Activated gamma-delta T cell treated with Interleukin-2 at 50 U/mL for 16 hours (primary cell): ENCODE measurements at places on chromosomes 16 and 17.

DNA sequence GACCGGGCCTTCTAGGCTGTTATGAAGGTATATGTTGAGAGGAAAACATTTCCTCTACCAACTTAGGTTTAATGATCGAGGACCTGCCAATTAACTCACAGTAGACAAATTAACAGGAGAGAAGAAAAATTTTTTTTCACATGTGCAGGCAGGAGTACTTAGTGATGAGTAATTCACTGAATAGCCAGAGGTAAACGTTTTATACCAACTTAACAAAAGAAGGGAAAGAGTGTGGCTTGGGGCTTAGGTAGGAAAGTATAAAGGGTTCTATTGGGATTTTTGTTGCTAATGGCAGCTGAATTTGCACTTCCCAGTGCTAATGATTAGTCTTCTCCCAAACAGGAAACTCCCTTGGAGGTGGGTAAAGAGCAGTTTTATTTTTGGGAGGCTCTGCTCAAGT lies 121.6 kb upstream of the HS3ST4 start:
- no peak for DNase-seq

- no peak for DNase-seq
Observed at GRCh38 chr16:78749745-78750268, 650.4 kb downstream of the WWOX start.

DNA sequence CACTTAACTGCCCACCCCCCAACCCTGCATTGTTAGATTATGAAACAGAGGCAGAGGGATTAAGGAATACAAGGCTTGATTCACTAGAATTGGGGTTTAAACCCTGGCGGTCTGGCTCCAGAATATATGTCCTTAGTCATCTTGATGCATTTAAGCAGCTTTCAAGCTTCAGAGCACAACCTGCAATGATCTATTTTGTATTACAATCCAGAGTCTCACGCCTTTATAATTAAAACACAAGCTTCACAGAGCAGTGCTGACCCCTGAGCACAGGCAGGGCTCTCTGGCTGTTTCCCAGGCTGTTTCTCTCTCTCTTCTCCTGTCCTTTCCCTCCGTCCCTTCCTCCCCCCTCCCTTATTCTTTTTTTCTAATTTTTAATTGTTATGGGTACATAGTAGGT lies 209.1 kb downstream of the SPECC1 start:
- DNase-seq = no peak

GRCh38 chr17:56956992-56957391 lies 3.9 kb downstream of the COIL start:
- no peak for DNase-seq

DNA sequence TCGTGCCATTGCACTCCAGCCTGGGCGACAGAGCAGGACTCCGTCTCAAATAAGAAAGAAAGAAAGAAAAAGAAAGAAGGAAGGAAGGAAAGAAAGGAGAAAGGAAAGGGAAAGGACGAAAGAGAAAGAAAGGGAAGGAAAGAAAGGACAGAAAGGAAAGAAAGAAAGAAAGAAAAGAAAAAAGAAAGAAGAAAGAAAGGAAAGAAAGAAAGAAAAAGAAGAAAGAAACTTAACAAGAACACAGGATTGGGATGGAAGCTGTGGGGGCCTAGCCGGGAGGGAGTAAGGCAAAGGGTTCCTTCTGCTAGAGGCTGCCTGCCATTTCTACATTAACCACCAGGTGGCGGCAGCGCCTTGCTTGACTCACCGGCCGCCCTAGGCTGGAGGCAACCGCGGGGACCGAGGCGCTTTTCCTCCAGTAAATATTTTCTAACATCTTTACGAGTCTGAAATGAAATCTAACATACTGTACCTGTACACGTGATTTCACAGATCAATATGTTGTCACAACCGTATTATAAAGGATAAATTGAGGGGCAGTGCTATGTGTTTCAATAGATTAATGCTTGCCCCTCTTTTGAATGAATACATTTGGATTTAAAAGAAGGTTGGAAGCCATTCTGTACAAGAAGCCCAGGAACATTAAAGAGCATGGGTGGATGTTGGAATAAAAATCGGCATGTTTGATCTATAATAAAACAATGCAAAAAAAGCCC lies 6.1 kb downstream of the GJD3 start:
- DNase-seq = peak; percentile 90

GRCh38 chr17:39222151-39222550 lies 3.6 kb downstream of the STAC2 start:
- no peak for DNase-seq

GRCh38 chr16:86970279-86970678 lies 346.9 kb downstream of the C16orf95 start:
- no peak for DNase-seq

GRCh38 chr17:19664821-19665181 lies 16.2 kb downstream of the ALDH3A2 start:
- no peak for DNase-seq

- no peak for DNase-seq
Observed at GRCh38 chr16:16038950-16039349, 89.5 kb downstream of the ABCC1 start.

DNA sequence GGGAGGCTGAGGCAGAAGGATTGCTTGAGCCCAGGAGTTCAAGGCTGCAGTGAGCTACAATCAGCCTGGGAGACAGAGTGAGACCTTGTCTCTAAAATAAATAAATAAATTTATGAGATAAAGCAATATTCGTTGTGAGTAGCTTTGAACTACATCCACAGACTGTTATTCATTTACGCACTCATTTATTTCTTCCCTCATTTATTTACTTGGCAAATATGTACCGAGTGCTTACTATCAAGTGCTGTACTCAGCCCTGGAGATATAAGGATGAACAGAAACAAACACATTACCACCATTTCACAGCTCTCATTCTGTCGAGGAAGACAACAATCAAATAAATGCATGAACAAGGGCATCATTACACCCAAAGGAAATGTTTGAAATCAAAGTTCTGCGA lies 24.7 kb upstream of the UMOD start:
- no peak for DNase-seq

GRCh38 chr17:81391293-81391935 lies 3.8 kb upstream of the BAHCC1 start:
- DNase-seq = no peak

- no peak for DNase-seq
Observed at GRCh38 chr17:8680466-8681169, 50.1 kb upstream of the MYH10 start.

DNA sequence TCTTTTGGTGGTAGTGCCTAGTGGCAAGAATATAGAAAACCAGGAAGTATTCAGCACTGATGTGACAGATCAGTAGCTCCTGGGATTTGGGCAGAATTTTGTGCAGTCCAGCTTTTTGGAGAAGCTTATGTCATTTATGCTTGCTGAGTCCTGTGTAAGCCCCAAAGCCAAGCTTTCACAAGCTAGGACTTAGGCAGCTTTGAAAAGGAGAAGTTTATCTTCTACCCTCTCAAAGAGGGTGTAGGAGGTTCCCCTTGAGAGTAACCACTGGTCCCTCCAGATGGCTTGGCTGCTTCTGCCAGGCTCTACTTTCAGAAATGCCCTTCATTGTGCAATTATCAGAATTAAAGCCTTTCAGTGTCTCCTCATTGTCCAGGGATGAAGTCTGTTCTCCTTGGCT lies 78.8 kb downstream of the CES1 start:
- no peak for DNase-seq

DNA sequence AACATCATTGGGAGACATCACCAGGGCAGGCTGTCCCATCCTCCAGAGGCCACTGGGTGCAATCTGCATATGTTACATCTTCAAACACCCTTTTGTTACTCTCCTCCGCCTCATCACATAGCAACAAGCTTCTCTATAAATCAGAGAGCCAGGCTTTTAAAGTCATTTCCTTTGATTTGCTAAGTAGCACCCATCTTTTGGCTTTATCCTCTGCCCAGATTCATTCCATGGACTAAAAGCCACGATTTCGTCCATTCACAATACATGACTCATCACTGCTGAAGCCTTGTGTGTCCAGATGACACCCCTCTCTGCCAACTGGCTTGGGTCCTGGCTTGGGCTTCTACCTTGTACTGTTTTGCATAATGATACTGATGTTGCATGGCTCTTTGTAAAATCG lies 2.0 kb upstream of the KRT38 start:
- DNase-seq = no peak

DNA sequence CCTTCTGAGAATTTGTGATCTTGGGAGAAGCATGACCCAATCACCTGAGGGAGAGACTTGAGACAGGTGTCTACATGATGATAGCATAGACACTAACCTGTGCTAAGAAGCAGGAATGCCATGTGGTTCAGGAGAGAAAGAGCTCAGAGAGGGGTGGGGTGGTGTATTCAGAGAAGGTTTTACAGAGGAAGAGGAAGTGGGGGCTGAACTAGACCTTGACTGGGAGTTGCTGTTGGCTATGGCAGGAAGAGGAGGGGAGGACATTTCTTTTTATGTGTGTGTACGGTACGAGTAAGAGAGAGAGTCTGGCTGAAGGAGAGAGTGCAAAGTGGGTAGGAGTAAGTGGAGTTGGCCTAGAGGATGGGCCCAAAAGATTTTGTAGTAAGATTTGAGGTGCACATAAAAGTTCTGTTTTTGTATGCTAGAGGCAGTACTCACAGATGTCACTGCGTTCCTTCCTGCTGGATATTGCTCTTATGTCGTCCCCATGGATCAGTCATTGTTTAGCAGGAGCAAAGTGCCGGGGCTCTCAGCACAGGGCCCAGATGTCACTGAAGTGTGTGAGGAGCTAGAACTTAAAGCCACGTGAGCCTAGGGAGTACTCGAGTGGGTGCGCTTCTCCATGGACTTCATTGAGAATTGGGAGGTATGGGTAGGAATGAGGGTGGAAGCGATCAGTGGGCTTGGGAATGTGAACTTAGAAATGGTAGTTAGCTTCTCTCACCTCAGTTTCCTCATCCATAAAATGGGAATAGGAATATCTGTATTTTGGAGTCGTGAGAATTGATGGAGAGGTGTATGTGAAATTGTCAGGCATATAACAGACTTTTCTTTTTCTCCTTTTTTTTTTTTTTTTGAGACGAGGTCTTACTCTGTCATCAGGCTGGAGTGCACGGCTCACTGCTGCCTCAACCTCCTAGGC lies 22.1 kb downstream of the SLC7A6 start:
- peak; percentile 41 for DNase-seq

GRCh38 chr16:50600582-50601283 lies 52.5 kb downstream of the NKD1 start:
- DNase-seq = no peak

DNA sequence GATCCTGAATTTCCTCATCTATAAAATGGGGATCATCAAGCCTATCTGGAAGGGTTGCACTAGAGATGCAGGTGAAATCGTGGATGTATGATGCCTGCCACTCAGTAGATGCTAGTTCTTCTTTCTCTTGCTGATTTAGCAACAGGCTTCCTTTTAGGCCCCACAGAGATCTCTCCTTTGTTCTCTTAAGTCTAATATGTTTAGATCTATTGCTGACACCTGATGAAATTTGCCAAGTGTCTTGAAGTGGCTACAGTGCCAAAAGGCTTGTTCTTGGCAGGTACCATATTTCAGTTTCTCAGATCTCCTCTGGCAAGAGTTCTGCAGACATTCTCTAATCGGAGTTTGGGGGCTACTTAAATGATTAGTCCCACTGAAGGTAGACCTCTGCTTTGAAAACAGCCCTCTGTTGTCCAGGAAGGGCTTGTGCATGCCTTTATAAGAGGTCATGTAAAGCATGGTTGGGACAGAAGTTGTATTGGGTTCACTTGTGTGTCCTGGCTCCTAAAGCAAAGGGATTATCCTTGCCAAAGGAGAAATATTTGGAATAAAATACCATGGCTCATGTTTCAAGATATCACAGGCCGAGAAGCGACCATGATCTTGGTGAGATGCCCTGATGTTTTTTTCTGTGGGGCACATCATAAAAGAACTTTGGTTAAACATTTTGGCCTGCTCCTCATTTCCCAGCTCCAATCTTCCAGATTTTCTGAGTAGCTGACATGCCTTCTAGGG lies 234.0 kb downstream of the MSI2 start:
- DNase-seq = no peak

- no peak for DNase-seq
Observed at GRCh38 chr16:66801320-66802105, at the start of gene TERB1. TSS of gene TERB1 (minus strand) at chr16:66801584. CDS start at chr16:66796798, 4,786 bp downstream.

DNA sequence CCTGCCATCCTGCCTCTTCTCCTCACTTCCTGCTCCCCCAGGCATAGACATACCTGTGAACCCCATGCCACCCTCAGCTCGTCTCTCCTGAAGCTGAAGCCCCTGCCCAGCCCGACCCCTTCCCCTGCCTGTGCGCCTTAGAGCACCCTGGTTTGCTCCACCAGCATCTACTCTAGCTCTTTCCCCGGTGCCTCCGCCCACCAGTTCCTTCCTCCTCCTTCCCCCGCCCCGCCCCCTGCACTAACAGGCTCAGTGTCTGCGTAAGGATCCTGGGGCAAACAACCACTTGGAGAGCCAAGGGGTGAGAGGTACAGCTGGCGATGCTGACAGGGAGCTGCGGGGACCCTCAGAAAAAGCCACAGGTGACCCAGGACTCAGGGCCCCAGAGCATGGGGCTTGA lies 1.9 kb downstream of the GPR142 start:
- DNase-seq = peak; percentile 66

DNA sequence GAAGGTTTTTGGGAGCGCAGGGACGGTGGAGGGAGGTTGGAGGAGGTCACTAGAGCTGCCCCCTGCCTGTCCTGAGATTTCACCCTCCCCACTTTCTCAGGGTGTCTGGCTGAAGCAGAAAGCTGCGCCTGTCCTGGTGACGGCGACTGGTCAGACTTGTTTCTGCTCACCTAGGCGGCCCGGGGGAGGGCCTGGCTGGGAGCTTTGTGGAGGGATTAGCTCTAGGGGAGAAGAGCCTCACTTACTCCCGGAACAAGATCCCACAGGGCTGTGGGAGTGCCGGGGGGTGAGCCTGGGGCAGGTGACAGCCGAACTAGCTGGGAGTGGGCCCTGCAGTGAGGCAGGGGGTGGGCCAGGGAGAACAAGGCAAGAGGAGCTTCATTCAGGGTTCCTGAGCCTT lies 11.5 kb downstream of the NHERF1 start:
- DNase-seq = no peak

GRCh38 chr17:5391678-5392077 lies 27.8 kb downstream of the NUP88 start:
- no peak for DNase-seq

GRCh38 chr17:394718-395095 lies 42.1 kb upstream of the RPH3AL start:
- DNase-seq = no peak

GRCh38 chr17:1186923-1187771 lies 7.4 kb upstream of the ABR start:
- peak; percentile 72 for DNase-seq
